Activated gamma-delta T cell (primary cell): ENCODE measurements at places on chromosomes 6 and 20.

DNA sequence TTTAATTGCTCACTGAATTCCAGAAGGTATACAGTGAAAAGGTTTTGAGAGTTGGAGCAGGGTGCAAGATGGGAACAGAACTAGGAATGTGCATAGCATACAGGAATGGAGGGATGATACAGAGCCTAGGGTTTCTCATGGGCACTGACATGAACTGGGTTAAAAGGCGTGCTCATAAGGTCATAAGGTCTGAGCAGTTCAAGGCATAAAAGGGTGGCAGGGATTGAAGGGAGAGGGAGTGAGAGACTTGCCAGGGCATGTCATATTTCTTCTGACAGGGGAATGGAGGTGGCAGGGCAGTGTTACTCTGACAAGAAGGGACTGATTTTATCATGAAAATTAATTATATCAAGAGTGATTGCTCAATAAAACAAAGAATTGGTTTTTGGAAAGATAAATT lies 4.7 kb downstream of the MLIP start:
- DNase-seq = no peak

- DNase-seq = no peak
Observed at GRCh38 chr20:36585410-36586125, 12.2 kb downstream of the TGIF2 start.

DNA sequence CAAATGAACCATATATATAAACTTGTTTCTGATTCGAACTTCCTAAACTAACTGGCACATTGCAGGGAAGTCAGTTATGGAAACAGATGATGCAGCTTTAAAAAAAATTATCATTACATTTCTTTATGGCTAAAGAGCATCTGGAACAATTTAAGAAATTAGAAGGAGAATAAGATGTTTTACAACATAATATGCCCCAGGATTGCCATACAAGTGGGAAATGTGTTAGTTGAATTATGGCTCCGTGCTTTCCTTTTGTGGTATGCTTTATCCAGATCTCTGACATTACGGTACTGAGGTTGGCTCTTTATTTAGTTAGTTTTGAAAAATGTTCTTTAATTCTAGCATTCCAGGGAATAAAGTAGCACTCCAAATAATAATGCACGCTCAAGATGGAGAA lies 343.0 kb upstream of the ZFP64 start:
- no peak for DNase-seq

DNA sequence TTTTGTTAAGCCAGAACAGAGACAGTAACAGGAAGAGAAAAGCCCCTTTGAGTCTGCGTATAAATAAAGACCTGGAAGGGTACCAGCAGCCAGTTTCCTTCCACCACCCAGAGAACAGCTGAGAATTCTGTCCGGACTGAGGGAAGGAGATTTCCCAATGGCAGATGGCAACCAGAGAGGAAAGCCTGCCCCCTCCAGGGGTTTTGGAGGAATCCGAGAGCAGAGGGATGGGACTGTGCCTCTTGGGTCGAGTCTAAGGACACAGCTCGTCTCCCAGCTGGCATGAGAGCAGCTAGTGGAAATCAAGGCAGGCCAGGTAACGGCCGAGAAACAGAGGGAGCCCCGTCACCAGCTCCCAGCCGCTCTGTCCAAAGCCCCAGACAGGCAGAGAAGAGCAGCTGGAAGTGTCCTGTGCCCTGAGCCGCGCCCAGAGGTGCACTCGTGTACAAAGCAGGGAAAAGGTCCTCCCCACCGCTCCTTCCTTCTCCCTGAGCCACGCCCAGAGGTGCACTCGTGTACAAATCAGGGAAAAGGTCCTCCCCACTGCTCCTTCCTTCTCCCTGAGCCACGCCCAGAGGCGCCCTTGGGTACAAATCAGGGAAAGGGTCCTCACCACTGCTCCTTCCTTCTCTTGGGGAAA lies 134.0 kb upstream of the SNX9 start:
- no peak for DNase-seq

DNA sequence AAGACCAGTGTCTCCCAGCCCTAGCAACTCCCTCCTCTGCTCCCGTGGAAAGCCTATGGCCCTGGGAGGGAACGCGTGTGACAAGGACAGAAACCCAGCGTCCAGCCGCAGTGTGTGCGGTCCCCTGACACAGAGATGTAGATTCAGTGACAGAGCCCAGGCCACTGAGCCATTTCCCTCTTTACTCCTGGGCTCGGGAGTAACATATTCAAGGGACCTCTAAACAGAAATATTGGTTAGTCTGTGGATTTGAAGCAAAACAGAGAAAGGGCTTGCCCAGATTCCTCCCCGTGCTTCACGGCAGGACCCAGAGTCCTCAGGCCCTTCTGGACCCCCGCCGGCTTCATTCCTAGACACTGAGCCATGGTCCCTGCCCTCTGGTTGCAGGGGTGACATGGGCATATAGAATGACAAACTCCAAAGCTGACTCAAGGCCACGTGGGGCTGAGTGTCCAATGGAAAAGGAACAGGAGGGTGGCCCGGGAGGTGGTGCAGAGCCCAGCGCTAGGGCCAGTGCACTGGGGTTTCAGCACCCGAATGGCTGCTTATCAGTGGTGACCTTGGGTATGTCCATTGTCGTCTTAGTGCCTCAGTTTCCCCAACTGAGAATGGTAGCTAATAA lies 248.2 kb downstream of the QKI start:
- no peak for DNase-seq

DNA sequence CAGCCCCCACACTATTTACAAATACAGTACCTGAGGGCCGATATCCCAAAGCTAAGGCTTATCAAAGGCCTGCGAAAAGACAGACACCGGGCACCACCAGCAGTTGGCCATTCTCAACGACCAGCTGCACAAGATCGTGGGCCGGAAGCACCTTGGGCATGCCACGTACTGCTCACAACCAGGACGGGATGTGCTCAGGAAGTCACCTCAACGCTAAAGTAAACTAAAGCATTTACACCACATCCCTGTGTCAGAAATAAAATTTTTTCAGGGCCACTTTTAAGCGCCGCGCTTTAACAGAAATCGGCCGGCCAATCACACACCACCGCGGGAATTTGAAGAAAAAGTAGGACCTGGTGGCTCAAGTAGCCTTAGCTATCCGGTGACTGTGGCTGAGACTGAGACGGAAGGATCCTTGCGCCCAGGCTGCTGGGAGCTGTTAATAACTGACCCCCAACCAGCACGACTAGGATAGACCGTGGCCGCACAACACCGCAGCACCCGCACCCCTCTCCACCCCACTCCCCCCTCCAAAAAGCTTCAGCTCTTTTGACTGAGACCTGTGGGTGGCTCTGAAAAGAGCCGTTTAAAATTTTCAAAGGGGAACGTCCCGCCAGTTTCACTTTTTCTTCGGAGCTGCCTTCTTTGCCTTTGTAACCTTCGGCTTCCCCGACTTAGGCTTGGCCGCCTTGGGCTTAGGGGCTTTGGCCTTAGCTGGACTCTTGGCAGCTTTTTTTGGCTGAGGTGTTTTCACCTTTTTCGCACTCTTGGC lies 131.2 kb upstream of the BTN3A2 start:
- no peak for DNase-seq

DNA sequence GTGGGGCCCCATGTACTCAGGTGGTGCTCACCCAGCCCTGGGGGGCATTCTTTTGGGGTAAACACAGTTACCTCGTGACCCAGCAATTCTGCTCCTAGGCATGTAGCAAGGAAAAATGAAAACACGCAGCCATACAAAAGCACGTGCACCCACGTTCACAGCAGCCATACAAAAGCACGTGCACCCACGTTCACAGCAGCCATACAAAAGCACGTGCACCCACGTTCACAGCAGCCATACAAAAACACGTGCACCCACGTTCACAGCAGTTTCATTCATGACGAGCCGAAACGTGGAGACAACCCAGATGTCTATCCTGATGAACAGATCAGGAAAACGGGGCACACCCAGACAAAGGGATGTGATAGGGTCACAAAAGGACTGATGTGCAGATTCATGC lies 57.1 kb downstream of the YTHDF1 start:
- no peak for DNase-seq

DNA sequence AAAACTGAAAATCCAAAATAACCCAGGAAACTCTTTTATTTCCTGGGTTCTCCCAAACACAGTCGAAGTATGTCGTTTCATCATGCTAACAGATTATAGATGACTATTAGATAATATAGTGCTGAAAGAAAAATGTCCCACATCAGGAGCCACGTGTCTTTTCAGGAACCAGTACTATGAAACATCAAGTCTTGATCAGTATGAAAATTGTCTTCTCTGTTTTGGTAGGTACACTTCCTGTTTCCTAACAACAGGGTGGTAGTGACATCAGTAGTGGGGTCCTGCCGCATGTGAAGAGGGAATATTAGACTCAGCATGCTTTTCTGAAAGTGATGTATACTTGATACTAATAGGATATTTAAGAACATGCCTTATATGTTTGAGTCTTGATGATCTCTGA lies 136.7 kb downstream of the HIVEP1 start:
- DNase-seq = no peak

GRCh38 chr6:156953479-156954146 lies 176.4 kb downstream of the ARID1B start:
- no peak for DNase-seq

DNA sequence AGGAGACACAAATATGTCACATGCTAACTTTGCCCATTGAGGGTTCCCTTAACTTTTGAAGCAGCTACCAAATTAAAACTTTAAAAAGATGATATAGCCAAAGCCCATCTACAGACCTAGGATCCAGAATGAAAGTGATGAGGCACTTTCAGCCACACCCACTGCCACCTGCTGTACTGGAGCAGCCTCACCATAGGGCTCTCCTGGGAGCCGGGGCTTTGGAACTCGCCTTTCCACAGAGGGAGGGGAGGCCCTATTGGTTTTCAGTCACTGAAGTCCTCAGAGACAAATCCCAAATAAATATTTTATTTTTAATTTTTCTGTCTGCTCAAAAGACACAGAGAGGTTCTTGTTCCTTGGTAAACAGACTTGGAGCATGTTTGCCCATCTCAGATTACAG lies 238.1 kb upstream of the TAB2 start:
- DNase-seq = no peak

- no peak for DNase-seq
Observed at GRCh38 chr6:38784506-38785235, 69.6 kb downstream of the DNAH8 start.

GRCh38 chr6:160500639-160501038 lies 152.5 kb downstream of the SLC22A3 start:
- DNase-seq = no peak

DNA sequence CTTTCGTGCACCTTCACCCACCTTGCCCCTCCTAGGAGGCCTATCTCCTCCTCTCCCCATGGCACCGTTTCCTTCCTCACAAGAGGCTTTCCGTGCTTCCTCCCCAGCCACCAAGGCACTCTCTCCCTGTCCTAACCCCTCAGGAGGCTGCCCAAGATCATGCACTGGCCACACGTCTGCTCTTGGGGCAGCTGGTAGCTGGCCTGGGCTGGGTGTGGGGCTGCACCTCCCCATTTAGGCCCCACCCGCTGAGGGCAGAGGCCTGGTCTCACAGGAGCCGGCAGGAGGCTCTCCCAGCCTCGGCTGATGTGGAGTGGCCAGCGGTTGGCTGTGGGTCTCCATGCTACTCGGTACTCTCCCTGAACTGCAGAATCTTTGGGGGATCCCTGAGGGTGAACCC lies 13.6 kb downstream of the NOL4L start:
- no peak for DNase-seq

GRCh38 chr6:4936681-4937041 lies 67.2 kb downstream of the RPP40 start:
- no peak for DNase-seq

DNA sequence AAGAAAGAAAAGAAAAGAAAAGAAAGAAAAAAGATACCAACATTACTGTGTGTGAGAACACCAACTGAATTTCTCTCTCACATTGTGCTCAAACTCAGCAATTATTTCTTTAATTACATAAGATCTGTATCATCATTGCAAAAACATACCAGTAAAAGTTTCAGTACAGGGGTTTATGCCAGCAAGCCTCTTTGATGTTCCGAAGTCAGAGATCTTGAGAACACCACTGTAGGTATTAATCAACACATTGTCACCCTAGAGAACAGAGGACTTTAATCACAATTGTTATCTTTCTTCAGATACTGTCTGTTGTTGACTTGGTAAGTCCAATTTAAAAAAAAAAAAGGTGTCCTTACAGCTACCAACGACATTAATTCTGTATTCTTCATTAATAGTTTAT lies 60.9 kb upstream of the MAP7 start:
- DNase-seq = no peak

DNA sequence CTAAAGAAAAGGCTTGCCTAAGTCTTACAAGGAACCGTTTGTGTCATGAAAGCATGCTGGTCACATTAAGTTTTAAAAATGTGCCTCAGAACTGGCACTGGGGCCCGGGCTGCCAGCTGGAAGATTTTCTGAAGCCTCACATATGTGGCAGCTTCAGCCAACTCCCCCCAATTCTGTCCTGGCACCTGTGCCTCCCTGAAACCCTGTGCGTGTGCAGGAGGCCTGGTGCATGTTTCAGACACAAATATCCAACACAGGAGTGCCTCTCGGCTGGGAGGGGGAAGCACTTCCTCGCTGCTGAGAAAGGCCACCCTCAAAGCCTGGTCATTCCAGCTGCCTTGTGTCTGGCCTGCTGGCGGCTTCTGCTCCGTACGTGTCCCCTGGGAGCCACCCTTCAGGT lies 188.5 kb upstream of the SNX9 start:
- no peak for DNase-seq

- no peak for DNase-seq
Observed at GRCh38 chr6:14200047-14200446, 82.5 kb downstream of the CD83 start.

GRCh38 chr6:36337814-36338213 lies 1.1 kb upstream of the BNIP5 start:
- DNase-seq = no peak

DNA sequence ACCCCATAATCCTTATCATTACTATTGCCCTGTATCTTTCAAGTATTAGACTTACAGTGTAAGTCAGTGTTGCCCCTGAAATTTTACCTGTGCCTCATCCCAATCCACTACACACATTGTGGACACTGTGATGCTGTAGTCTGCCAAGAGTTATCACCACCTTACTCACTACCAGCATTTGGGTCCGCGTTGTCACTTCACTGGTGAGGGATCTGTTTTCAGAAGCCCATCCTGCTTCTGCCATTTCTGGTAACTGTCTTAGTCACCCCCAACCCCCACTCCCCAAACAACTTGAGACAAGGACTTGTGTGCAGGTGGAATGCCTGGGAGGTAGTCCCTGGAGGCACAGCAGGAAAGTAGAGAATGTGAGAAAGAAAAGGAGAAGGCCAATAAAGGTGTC lies 6.0 kb upstream of the RAB44 start:
- DNase-seq = no peak

GRCh38 chr6:161694995-161695394 lies 421.1 kb upstream of the AGPAT4 start:
- DNase-seq = no peak

DNA sequence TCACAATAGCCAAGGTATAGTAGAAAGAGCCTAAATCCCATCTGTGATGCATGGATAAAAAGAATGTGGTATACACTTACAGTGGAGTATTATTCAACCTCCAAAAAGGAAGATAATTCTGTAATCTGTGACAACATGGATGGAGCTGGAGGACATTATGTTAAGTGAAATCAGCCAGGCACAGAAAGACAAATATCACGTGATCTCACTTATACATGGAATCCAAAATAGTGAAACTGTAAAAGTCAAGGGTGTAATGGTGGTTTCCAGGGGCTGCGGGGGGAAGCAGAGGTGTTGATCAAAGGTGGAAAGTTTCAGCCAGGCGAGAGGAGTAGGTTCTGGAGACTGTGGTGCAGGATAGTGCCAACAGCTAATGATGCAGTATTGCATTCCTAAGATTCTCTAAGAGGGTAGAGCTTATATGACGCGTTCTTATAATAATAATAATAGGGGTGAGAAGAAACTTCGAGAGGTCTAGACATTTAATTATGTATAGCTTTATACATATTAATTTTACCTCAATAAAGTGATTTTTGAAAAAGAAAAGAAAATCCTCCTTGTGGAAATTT lies 246.1 kb downstream of the FOXA2 start:
- no peak for DNase-seq
